Uterine smooth muscle cell (primary cell): ENCODE measurements at places on chromosomes 7 and 10. TPM values are rescaled to one million over a fixed set of nuclear protein-coding genes. Genes with fewer than 3 reads are reported as not detected.

SYCE1 gene
- total RNA-seq: not detected in 2 replicates

AKR1C8 gene
- total RNA-seq: not detected in 2 replicates

GLI3 gene
- total RNA-seq: 3.4 and 3.5 TPM in 2 replicates

CHPF2 gene
- total RNA-seq: 60.8 and 86.1 TPM in 2 replicates

CYP3A7 gene
- total RNA-seq: 0.55 and 1.2 TPM in 2 replicates

SLC26A5 gene
- total RNA-seq: not detected in 2 replicates
